ENCODE measurements at places on chromosomes 6 and 20. TPM values are rescaled to one million over a fixed set of nuclear protein-coding genes. Genes with fewer than 3 reads are reported as not detected.

MOXD1 gene
- total RNA-seq: 1.8 TPM

HLA-G gene
- total RNA-seq: not detected

- H3K4me3 ChIP-seq: no peak overlapping the region
- H3K27me3 ChIP-seq: no peaks in the 10 kb centered on the region
- no peaks in the 10 kb centered on the region for H3K36me3 ChIP-seq
- peaks cover 3% of the 10 kb centered on the region for H3K4me1 ChIP-seq
- DNase-seq: peak; percentile 85
Measured at GRCh38 chr6:1587546-1587945, 22.2 kb upstream of the FOXC1 start.

LST1 gene
- 10.7 TPM for total RNA-seq

BPIFB2 gene
- total RNA-seq: 0.98 TPM

- no peaks in the 10 kb centered on the region for H3K27me3 ChIP-seq
- H3K4me3 ChIP-seq: no peak overlapping the region
- H3K36me3 ChIP-seq: no peaks in the 10 kb centered on the region
- DNase-seq: no peak
Measured at GRCh38 chr20:33322456-33322855, 39.4 kb downstream of the BPIFB1 start.

GRCh38 chr20:32577657-32578056 lies 7.5 kb downstream of the NOL4L start:
- no peaks in the 10 kb centered on the region for H3K36me3 ChIP-seq
- H3K4me3 ChIP-seq: no peak overlapping the region
- no peak overlapping the region for H3K27ac ChIP-seq
- H3K27me3 ChIP-seq: no peaks in the 10 kb centered on the region
- no peaks in the 10 kb centered on the region for H3K4me1 ChIP-seq
- no peak for DNase-seq

TMC2 gene
- total RNA-seq: 0.15 TPM

- no peaks in the 10 kb centered on the region for H3K27me3 ChIP-seq
- H3K4me3 ChIP-seq: no peak overlapping the region
- no peaks in the 10 kb centered on the region for H3K4me1 ChIP-seq
- no peaks in the 10 kb centered on the region for H3K36me3 ChIP-seq
Measured at GRCh38 chr6:143003676-143004075, 57.0 kb upstream of the AIG1 start.

TSHZ2 gene
- 106 TPM for total RNA-seq

HLA-DQA2 gene
- 0.48 TPM for total RNA-seq

DNA sequence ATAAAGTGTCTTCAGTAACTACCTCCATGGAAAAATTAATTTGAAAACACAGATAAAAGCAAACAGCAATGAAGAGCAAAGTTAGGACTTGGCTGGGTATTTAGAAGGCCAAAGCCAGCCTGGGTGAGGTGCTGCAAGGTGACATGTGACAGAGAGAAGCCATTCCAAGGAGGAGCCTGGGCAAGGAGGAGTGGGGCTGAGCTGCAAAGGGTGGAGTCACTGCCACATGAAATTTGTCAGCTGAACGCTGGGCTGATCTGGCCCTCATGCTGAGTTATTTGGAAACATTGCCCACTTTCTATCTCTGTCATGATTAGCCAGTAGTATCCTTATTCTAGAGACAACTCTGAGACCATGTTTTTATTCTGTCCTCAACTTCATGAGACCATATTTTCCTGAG lies 76.3 kb downstream of the PERP start:
- H3K27me3 ChIP-seq: no peaks in the 10 kb centered on the region
- no peak for DNase-seq
- H3K27ac ChIP-seq: no peak overlapping the region
- H3K36me3 ChIP-seq: no peaks in the 10 kb centered on the region
- H3K4me1 ChIP-seq: no peaks in the 10 kb centered on the region

GRCh38 chr6:41191569-41191968 lies 9.4 kb downstream of the TREML2 start:
- H3K4me3 ChIP-seq: no peak overlapping the region
- H3K27ac ChIP-seq: no peak overlapping the region
- DNase-seq: no peak
- no peaks in the 10 kb centered on the region for H3K36me3 ChIP-seq
- H3K27me3 ChIP-seq: peaks cover 11% of the 10 kb centered on the region
- no peaks in the 10 kb centered on the region for H3K4me1 ChIP-seq

DNA sequence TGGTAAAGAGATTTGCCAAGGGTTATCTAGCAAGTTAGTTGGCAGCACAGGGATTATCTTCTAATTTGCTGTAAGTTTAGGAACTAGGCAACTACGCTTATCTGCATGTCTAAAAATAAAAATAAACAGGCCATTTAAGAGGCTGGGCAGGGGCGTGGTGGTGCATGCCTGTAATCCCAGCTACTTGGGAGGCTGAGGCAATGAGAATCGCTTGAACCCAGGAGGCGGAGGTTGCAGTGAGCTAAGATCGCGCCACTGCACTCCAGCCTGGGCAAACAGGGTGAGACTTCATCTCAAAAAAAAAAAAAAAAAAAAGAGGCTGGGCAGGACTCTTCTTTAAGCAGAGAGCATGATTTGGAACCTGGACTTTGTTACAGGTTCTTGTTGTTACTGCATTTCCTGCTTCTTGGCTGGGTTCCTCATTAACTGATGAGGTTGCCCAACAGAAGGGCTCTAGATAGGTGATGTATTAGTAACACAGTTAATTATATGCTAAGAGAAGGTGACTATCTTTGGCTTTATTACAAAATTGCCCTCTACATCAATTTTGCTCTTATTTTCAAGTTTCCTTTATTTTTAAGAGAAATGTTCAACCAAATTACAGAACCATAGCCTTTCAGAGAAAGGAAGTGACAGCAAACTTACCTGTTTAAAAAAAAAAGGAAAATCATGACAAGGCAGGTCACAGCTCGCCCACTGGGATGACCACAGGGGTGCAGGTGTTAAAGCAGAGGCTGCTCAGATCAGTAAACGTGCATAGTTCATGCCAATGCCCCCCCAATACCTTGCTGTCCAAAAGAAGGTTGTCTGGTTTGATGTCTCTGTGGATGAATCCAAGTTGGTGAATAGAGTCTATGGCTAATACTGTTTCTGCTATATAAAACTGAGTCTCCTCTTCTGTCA lies 32.5 kb downstream of the STK38 start:
- H3K36me3 ChIP-seq: peaks cover 5% of the 10 kb centered on the region
- DNase-seq: no peak
- no peak overlapping the region for H3K27ac ChIP-seq
- H3K4me1 ChIP-seq: peaks cover 6% of the 10 kb centered on the region

- DNase-seq: peak; percentile 29
- no peak overlapping the region for H3K4me3 ChIP-seq
- H3K27ac ChIP-seq: peak overlapping the region; percentile 45
- no peaks in the 10 kb centered on the region for H3K27me3 ChIP-seq
- no peaks in the 10 kb centered on the region for H3K36me3 ChIP-seq
- no peaks in the 10 kb centered on the region for H3K4me1 ChIP-seq
Measured at GRCh38 chr6:17703256-17703694, 3.5 kb downstream of the NUP153 start.

- DNase-seq: no peak
- H3K27ac ChIP-seq: no peak overlapping the region
- no peaks in the 10 kb centered on the region for H3K36me3 ChIP-seq
- no peaks in the 10 kb centered on the region for H3K27me3 ChIP-seq
- no peak overlapping the region for H3K4me3 ChIP-seq
Measured at GRCh38 chr20:5357946-5358345, 41.2 kb upstream of the PROKR2 start.

VSX1 gene
- total RNA-seq: 0.44 TPM

GRCh38 chr6:134148566-134148965 lies 96.1 kb upstream of the SLC2A12 start:
- no peak overlapping the region for H3K27ac ChIP-seq
- DNase-seq: no peak
- no peaks in the 10 kb centered on the region for H3K4me1 ChIP-seq
- no peaks in the 10 kb centered on the region for H3K36me3 ChIP-seq
- no peak overlapping the region for H3K4me3 ChIP-seq

DNA sequence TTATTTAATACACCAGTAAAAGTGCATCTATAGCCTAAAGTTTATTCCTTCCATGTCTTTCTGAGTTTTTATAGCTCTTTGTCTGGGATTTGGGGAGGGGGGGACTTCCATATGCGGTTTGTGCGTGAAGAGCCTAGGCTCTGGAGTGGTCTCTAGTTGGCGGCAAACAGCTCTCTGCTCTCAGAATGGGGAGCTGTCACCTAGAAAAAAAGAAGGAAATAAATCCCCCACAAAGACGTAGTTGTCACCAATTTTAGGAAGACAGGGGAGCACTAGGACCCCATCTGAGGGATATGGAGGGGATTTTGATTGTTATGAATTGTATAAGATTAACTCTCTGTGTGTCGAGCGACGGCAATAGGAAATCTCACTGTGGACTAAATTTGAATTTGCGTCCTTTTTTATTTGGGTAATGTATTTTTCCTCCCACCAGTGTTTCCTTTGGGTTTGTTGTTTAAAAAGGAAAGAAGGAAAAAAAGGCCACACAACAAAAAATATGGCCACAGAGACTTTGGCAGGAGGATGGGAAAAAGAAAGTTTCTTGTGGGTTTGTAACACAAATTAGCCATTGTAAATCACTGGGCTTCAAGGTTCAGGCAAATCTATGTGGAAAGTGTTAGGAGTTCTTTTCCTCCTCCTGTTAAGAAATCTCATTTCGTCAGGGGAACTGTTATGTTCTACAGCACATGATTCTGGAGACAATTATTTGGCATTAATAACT lies 7.4 kb downstream of the POU3F2 start:
- no peak overlapping the region for H3K4me3 ChIP-seq
- DNase-seq: no peak
- peaks cover 9% of the 10 kb centered on the region for H3K4me1 ChIP-seq
- peaks cover 9% of the 10 kb centered on the region for H3K27me3 ChIP-seq
- H3K36me3 ChIP-seq: no peaks in the 10 kb centered on the region

DNA sequence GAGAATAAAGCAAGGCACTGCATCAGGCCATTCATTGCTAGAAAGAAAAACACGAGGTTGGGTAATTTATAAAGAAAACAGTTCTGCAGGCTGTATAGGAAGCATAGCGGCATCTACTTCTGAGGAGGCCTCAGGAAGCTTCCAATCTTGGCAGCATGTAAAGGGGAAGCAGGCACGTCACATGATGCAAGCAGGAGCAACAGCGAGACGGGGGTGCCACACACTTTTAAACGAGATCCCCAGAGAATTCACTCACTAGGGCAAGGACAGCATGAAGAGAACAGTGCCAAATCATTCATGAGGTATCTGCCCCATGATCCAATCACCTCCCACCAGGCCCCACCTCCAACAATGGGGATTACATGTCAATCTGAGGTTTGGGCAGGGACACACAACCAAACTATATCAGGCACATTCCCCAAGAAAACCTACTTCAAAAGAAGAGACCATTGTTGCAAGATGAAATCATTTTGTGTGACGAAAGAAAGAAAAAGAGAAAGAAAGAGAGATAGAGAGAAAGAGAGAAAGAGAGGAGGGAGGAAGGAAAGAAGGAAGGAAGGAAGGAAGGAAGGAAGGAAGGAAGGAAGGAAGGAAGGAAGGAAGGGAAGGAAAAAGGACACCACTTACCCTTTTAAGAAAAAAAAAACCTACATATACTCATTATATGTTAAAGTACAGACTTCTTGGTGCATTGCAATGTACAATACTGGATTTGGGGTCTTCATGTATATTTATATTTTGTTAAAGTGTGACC lies 95.9 kb upstream of the PLEKHG1 start:
- no peak overlapping the region for H3K27ac ChIP-seq
- H3K4me3 ChIP-seq: no peak overlapping the region
- H3K27me3 ChIP-seq: no peaks in the 10 kb centered on the region
- no peaks in the 10 kb centered on the region for H3K36me3 ChIP-seq
- no peak for DNase-seq

DUSP15 gene
- total RNA-seq: 3.6 TPM

DNA sequence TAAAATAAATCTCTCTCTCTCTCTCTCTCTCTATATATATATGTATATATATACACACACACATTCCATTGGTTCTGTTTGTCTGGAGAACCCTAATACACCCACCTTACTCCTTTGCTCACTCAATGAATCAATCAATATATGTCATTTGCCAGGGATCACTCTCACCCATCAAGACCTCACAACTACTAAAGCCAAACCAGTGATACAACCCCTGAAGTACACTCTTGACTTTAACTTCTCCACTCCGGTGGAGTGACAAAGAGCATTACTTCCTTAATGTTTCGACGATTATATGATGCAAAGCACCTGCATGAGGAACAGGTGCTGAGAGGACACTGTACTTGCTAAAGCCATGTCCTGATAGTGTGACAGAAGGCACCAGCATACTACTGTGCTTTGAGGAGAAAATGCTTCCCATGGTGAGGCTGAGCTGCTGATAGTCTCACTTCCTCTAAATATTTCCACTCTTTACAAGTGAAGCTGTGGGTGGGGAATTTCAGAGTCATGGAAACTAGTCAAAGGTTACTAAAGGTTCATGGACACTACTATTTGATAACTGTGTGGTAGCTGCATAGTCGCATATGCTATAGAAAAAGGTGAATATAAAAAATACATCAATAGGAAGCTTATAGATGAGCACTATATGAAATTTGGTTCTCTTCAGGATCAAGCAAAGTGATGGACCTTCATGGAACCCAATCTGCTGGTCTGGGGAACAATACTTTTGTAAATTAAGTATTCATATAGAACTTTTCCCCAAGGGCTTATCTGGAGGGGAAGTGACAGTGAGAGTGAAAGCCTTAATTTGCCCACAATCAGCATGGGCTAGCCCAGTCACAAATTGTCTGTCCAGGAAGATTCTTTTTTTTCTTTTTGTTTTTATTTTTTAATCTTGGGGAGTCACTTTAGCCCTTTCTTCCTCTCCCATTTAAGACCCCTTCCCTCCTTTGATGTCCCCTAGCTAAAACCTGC lies 141.9 kb upstream of the NEDD9 start:
- H3K27me3 ChIP-seq: no peaks in the 10 kb centered on the region
- H3K27ac ChIP-seq: no peak overlapping the region
- no peaks in the 10 kb centered on the region for H3K4me1 ChIP-seq
- DNase-seq: no peak

BTN1A1 gene
- not detected for total RNA-seq

- H3K27ac ChIP-seq: peak overlapping the region; percentile 91
- H3K27me3 ChIP-seq: no peaks in the 10 kb centered on the region
- peaks cover 4% of the 10 kb centered on the region for H3K4me1 ChIP-seq
- DNase-seq: no peak
- H3K36me3 ChIP-seq: no peaks in the 10 kb centered on the region
Measured at GRCh38 chr6:31821301-31822035, 6.1 kb upstream of the HSPA1B start.

AKAP12 gene
- total RNA-seq: 368 TPM

- no peaks in the 10 kb centered on the region for H3K4me1 ChIP-seq
- DNase-seq: no peak
- no peak overlapping the region for H3K27ac ChIP-seq
- H3K27me3 ChIP-seq: no peaks in the 10 kb centered on the region
Measured at GRCh38 chr6:100892116-100892515, 11.0 kb upstream of the ASCC3 start.

GNRH2 gene
- total RNA-seq: not detected
